ENCODE measurements at places on chromosomes 2 and 18. TPM values are rescaled to one million over a fixed set of nuclear protein-coding genes. Genes with fewer than 3 reads are reported as not detected.

Gene ACAA2
- 68.4 TPM for total RNA-seq

GRCh38 chr2:105814291-105814940, 69.7 kb downstream of the NCK2 start:
- peak; percentile 54 for DNase-seq

DNA sequence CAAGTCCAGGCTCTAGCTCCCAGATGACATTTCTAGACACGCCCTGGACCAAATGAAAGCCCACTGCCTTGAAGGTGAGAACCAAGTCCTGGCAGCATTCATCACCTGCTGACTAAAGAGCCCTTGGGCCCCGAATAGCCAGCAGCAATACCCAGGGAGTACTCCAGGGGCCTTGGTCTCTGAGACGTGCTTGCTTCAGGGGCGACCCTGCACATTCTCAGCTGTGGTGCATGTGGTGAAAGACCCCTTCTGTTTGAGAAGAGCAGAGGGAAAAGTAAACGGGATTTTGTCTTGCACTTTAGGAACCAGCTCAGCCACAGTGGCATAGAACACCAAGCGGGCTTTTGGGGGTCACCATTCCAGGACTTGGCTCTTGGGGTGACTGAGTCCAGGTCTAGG, 260.5 kb upstream of the MYT1L start:
- DNase-seq: no peak

GRCh38 chr18:7626922-7627440, 59.9 kb downstream of the PTPRM start:
- DNase-seq: no peak

- DNase-seq: no peak
Observed at GRCh38 chr2:50754514-50754913, 277.4 kb downstream of the NRXN1 start.

- DNase-seq: no peak
Observed at GRCh38 chr18:80213182-80213581, 34.1 kb downstream of the PARD6G start.

Gene POMC
- total RNA-seq: 10.8 TPM

DNA sequence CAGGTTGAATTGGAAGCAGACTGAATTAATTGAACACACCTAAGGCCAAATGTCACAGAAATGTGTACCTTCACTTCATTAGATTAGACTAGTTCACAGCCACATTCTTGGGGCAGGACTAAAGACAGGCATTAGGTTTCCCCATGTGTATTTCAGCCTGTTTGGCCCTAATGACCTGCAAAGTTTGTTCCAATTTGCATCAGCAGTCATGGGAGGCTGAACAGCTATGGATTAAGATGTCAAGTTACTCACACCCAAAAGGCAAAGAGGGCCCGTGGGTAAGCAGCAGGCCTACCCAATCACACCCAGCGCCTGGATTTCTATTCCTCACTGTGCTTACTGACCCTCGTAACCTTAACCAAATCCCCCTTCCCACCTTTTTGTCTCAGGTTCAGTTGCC, 99.6 kb upstream of the RIOK3 start:
- no peak for DNase-seq

Gene ZC3H6
- 9.6 TPM for total RNA-seq
